Adrenal gland (tissue), 19 donors: ENCODE measurements at places on chromosomes 4 and X. TPM values are rescaled to one million over a fixed set of nuclear protein-coding genes. Genes with fewer than 3 reads are reported as not detected.

DNA sequence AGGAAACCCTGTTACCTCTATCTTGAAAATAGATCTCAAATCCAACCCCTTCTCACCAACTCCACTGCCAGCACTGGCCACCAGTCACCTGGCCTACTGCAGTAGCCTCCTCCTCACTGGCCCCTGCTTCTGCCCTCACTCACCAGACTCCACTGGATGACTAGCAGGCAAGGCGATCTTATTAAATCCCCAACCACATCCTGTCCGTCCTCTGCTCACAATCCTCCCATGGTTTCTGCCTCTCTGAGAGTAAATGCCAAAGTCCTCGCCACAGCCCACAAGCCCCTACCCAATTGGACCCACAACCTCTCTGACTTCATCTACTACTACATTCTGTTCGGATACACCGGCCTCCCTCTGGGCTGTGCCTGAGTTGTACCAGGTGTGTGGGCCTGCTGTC is 5.4 kb upstream of the PIM2 start:
- H3K4me1 ChIP-seq: peaks cover 8% of the 10 kb centered on the region
- no peaks in the 10 kb centered on the region for H3K27me3 ChIP-seq
- no peak for DNase-seq

NXF2B gene
- not detected for total RNA-seq

GRCh38 chr4:181810711-181811110 is 432.5 kb upstream of the TENM3 start:
- H3K36me3 ChIP-seq: no peaks in the 10 kb centered on the region
- H3K4me1 ChIP-seq: no peaks in the 10 kb centered on the region

GLRB gene
- 3.1 TPM for total RNA-seq

- H3K27me3 ChIP-seq: no peaks in the 10 kb centered on the region
- no peak for DNase-seq
- no peak within 1 kb of the TSS for H3K4me3 ChIP-seq
- H3K4me1 ChIP-seq: no peaks in the 10 kb centered on the region
These were observed at the start of gene ODAPH for GRCh38 chr4:75555294-75556164. ODAPH (plus strand) TSS chr4:75556066; CDS start chr4:75556083, 17 bp downstream.

DNA sequence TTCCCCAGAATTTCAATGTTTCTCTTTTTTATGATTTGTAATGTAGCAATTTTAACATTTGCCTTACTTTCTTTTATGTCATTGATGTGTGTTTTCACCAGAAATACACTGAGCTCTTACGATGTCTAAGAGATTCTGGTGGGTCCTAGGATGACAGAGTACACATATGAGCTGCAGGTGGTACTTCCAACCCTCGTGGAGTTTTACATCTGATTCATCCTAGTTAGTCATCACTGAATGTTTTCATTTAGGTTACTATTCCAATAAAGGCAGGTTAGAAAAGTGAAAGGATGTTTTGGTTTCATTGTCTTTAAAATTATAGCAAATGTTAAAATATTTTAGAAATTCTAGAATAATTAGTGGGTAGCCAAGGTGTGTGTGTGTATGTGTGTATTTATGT is 605.9 kb downstream of the ADGRL3 start:
- no peaks in the 10 kb centered on the region for H3K27me3 ChIP-seq
- no peak overlapping the region for H3K27ac ChIP-seq
- no peak overlapping the region for H3K4me3 ChIP-seq
- H3K4me1 ChIP-seq: no peaks in the 10 kb centered on the region
- DNase-seq: no peak

- no peak for DNase-seq
- H3K4me3 ChIP-seq: no peak overlapping the region
- H3K27ac ChIP-seq: no peak overlapping the region
- H3K4me1 ChIP-seq: no peaks in the 10 kb centered on the region
These were observed 105.1 kb upstream of the KLHL13 start for GRCh38 chrX:118221733-118222132.

FUNDC2 gene
- total RNA-seq: 72.0 TPM

DNA sequence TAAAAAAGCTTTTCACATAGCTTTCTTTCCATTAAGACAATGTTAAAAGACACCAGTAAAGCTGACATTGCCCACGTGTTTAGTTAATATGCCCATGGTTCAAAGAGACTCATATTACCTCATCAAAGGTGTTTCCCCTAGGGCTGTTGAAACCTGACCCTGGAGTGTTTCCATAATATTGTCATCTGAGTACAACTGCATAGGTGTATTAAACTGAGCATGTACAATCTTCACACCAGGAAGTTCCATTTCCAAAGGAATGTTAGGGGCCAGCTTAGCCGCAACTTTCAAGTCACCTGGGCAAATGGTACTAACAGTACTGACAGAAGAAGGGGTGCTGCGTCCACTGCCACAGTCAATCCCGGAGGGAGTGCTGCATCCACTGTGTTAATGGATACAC is 27.1 kb downstream of the PDLIM3 start:
- H3K4me3 ChIP-seq: no peak overlapping the region
- H3K4me1 ChIP-seq: no peaks in the 10 kb centered on the region
- H3K27me3 ChIP-seq: no peaks in the 10 kb centered on the region
- DNase-seq: no peak

FGF16 gene
- total RNA-seq: not detected

DNA sequence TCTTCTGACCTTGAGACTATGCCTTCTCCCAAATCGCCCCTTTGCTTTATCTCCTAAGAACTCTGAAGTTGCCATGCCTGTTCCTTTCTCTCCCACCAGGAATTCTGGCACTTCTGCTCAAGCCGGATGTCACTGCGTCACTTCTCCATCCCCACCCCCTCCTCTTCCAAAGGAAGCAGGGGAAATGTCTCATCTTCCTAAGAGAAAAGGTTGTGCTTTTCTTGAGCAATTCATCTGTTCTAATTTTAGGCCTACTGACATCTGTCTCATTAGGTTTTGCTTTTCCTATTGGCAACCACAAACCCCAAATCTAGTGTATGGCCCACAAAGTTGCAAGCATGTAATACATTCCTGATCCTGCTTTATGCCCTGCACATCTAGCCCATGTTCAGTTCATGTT is 163.1 kb upstream of the PLAC1 start:
- H3K36me3 ChIP-seq: no peaks in the 10 kb centered on the region
- H3K4me3 ChIP-seq: no peak overlapping the region
- DNase-seq: peak; percentile 25
- H3K27me3 ChIP-seq: peaks cover 4% of the 10 kb centered on the region
